ENCODE measurements at places on chromosomes 16 and 17.

DNA sequence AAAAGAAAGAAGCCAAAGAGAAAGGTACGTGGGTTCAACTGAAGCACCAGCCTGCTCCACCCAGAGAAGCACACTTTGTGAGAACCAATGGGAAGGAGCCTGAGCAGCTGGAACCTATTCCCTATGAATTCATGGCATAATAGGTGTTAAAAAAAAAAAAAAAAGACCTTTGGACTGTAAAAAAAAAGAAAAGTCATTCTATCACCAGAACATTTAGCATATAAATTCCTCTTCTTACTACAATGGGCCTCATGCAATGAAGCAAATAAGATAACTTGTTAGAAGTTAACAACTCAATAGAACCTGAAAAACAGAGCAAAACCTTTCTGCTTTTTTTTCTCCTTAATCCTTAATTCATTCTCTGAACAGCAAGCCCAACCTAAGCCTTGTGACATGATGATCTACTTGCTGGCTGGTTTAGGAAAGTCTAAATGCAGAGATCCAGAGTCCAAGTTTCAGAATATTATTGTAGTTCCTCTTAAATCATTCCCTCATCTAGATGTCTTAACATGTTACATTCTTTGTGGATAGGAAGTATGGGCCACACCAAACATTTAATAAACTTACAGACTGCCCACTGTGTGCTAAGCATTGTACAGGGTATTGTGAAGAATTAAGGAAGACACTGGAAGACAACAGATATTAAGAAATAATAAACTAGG is 45.4 kb downstream of the BRCA1 start:
- DNase-seq: no peak

DNA sequence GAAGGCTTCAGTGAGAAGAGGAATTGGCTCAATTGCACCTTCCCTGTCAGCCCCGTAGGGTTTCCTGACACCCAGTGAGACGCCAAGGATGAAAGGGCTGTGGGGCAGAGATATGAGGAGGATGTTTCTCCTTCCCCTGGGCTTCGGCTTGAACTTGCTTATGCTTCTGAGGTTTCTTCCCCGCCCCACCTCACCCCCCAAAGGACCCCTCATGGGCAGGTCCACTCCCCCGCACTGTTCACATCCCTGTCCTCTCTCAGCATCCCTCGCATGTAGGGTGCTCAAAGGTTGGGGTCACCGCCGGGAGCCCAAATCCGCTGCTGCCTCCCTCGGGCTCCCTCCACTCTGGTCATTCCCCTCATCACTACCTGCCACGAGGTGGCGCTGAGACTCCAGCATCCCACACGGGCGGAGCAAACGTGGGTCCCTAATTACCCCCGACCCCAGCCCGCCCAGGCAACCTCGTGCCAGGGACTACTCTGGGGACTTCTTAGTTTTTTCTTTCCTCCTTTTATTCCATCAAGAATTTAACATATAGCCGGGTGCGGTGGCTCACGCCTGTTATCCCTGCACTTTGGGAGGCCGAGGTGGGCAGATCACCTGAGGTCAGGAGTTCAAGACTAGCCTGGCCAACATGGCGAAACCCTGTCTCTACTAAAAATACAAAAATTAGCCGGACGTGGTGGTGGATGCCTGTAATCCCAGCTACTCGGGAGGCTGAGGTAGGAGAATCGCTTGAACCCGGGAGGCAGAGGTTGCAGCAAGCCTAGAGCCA is 3.3 kb upstream of the TRARG1 start:
- DNase-seq: peak; percentile 74

- no peak for DNase-seq
Measured at GRCh38 chr16:49755313-49755620, 100.6 kb downstream of the ZNF423 start.

DNA sequence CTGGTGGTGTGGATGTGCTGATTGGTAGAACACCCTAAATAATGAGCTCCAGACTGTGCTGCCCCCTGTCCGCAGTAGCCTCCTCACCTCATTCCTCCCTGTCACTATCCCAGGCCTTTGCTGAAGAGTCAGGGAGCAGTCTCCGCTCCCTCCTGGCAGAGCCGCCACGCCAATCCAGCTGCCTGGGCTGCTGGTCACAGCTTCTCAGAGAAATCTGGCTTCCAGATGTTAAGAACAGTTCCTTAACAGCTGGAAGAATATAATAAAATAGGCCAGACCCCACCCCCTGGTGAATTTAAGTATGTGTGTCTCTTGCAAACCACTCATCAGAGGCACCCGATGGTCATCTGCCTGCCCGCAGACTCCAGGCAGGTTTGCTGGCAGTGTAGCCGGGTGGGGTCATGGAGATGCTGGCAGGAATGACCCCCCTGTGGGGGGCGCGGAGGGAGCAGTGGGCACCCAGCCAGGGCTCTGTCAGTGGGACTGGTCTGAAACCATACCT is 161.0 kb downstream of the CCDC182 start:
- no peak for DNase-seq

DNA sequence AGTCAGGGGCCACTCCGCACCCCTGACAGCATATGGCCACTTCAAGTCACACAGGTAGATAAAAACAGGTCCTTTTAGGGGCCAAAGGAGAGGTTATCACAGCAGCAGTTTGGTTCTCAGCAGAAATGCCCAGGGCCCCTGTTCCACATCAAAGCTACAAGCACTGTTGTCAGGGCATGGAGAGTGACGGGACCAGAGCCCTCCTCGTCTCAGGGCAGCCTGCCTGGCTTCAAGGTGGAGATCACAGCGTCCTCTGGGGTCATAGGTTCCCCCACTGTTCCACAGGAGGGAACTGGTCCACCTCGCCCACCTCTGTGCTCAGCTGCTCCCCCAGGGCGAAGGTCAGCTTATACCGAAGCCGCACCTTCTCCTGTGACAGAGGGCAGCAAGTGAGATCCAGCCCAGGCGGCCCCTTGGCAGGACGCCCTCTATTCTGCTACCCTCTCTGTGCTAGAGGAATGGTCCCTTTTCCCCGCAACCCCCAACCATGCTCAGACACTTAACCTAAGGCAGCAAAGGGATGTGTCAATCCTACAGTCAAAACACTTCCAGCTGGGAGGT is 23.3 kb downstream of the GGA3 start:
- no peak for DNase-seq

DNA sequence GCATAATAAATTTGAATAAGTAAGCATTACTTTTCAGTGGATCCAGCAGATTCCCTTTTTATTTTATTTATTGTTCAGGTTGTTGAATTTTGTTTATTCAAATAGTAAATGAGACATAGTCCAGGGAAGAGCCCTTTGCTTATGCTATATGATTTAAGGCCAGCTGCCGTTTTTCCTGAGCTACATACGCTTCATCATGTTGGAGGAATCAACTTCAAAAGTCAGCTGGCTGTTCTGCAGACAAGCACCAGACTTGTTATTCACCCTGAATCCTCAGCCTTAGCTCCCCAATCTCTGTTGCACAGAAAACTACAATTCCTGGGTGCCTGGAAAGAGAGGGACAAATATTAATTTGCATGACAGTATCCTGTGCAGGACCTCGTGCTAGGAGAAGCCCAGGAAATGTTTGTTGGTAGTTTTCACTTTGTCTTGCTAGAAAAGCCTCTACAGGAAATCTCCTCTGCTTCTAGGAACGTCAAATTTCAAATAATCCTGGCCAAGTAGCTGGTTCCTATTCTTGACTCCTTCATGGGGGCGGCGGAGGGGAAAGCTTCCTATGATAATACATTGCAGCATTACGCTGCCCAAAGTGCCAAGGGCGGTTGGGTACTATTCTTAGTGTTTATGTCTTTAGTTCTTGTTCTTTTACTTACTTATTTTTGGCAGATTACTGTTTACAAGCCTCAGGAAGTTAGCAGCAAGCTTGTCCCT is 101.6 kb downstream of the PRKCA start:
- no peak for DNase-seq

- DNase-seq: no peak
Measured at GRCh38 chr16:61540216-61540615, 496.0 kb downstream of the CDH8 start.

Measured in germinal center (tissue), 1 donor.